Stimulated activated CD8-positive, alpha-beta memory T cell treated with anti-CD3 and anti-CD28 coated beads, Interleukin-15, amount 100 ng/mL, for 24 hours (primary cell): ENCODE measurements at places on chromosomes 1 and 21.

GRCh38 chr1:195714248-195714647, 894.0 kb downstream of the KCNT2 start:
- no peak for DNase-seq

DNA sequence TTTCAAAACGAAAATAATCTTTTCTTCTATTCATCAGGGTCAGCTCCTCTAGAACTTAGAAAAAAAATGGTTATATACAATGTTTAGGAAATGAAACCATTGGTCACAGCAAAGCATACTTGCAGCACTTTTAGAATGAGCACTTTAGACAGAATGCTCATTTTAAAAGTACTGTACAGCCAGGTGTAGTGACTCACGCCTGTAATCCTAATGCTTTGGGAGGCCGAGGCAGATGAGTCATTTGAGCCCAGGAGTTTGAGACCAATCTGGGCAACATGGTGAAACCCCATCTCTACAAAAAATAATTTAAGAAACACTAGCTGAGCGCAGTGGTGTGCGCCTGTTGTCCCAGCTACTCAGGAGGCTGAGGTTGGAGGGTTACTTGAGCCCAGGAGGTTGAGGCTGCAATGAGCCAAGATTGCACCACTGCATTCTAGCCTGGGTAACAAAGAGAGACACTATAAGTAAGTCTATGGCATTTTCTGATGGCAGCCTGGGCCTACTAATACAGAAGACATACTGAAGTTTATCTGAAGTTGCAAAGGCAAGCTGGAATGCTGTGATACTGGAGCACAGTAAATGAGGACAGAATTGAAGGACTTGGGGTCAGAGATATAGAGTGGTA, 48.9 kb upstream of the ZNF326 start:
- no peak for DNase-seq

DNA sequence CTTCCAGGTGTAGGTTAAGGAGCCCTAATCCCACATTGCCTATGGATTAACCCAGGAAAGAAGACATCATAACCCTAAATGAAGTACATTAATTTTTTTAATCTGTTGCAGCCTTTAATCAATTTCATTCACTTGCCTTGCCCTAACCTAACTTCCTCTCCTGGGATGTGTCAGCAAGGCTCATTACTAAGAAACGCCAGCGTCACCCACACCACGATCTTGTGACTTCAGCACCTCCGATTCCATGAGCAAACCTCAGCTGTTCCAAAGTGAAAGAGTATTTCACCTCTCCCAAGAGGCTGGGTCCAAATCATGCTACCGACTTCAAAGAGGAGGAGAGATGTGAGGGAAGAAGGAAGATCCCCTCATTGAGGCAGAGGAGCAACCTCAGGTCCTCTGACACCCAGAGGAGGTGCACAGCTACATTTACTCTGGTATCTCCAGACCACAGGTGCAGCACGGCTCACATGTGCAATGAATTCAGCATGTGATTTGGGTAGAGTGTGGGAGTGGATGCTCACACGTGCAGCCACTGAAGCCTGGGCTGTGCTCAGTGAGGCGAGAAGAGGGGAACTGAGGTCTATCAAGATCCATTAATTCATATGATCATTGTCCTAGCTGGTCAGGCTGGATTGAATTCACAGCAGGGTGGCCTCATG, 134.1 kb downstream of the SLC30A10 start:
- no peak for DNase-seq

DNA sequence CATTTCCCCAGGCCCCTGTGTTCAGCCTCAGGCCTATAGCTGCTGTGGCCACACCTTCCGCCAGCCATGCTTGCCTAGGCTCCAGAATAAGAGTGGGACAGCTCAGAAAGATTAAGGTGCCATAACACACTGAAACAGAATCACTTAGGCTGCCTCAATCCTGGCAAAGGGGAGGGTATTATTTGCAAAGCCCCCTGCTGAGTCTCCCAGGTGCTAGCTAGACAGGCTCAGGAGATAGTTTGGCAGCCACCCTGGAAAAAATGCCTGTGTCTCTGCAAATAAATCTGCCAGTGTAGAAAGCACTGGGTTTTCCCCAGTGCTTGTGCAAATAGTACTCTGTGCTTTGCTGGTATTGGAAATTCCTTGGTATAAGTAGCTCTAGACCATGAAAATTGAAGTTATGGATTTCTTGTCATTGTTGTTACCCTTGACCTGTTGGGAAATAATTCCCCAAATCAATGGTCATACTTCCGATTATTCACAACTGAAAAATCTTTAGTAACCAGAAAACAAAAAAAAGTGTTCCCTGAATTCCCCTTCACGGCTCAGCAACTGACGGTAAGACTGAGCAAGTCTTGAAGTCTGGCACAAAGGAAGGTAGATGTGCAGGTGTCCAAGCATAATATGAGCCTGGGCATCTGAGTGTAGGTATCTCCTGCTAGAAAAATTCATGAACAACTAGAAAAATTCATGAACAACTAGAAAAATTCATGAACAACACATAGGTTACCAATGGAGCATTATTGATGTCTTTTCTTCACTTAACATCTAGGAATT, 56.9 kb downstream of the PROX1 start:
- no peak for DNase-seq

GRCh38 chr1:217482356-217483102, 148.4 kb downstream of the GPATCH2 start:
- peak; percentile 3 for DNase-seq

DNA sequence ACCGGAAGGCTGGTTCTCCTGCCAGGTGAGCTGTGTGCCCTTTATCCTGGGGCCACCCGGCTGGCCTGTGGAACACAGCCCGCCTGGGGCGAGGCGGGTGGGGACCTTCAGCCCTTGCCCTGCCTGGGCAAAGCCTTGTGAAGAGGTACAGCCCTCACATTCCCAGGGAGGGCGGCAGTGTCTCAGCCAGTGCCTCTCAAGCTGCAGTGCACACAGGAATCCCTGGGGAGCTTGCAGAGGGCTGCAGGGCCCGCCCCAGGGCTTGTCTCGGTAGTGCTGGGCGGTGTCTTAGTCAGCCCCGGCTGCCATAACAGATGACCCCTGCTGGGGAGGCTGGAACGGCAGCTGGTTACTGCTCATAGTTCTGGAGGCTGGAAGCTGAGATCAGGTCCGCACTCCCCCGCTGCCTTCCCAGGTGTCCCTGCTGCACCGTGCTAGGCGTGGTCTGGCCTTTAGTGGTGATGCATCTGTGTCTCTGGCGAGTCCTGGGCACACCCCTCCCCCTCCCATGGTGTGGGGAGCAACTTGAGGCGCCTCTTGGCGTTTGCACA, 12.6 kb downstream of the DFFB start:
- DNase-seq: no peak

GRCh38 chr1:151352021-151352718, 5.1 kb upstream of the RFX5 start:
- no peak for DNase-seq

DNA sequence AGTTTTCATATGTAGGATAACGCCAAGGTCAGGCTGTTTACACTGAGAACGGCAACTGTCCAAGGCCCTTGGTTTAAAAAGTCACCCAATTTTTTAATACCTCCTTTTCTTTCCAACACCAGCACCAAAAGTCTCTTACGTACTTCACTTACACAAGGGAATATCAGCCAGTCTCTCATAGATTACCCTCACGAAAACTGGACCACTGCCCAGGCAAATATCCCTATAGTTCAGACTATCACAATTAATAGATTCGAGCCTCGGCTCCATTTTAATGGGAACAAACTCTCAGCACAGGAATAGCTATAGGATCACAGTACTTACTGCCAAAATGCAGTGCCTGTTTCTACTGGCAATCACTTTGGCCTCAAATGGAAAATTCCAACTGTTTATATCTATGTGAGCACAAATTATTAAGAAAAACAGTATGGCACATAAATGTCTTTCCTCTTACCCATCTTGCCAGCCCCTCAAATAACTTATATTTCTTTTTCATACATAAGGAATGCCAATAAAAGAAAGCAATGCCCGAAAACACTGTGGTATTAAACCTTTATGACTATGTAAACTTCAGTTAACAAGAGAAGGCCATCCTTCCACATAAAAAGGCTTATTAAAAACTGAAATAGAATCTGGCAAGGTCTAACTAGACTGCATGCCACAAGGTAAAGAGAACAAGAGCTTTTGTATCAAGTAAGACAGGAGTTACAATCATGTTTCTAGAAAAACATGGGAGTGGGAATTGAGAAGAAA, 97.8 kb downstream of the SLC45A1 start:
- DNase-seq: no peak
